ENCODE measurements at places on chromosomes 1 and 21. TPM values are rescaled to one million over a fixed set of nuclear protein-coding genes. Genes with fewer than 3 reads are reported as not detected.

- DNase-seq, result no peak
Measured at GRCh38 chr21:35923971-35924370, 136.4 kb downstream of the SETD4 start.

SPATA46 gene
- not detected for total RNA-seq

DNA sequence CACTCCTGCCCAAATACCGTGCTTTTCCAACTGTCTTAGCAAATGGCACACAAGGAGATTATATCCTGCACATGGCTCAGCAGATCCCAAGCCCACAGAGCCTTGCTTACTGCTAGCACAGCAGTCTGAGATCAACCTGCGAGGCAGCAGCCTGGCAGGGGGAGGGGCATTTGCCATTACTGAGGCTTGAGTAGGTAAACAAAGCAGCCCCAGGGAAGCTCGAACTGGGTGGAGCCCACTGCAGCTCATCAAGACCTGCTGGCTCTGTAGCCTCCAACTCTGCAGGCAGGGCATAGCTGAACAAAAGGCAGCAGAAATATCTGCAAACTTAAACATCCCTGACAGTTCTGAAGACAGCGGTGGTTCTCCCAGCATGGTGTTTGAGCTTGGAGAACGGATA is 70.1 kb upstream of the PTBP2 start:
- DNase-seq, result no peak

GRCh38 chr1:71533950-71534349 is 453.1 kb upstream of the ZRANB2 start:
- no peak for DNase-seq

DNA sequence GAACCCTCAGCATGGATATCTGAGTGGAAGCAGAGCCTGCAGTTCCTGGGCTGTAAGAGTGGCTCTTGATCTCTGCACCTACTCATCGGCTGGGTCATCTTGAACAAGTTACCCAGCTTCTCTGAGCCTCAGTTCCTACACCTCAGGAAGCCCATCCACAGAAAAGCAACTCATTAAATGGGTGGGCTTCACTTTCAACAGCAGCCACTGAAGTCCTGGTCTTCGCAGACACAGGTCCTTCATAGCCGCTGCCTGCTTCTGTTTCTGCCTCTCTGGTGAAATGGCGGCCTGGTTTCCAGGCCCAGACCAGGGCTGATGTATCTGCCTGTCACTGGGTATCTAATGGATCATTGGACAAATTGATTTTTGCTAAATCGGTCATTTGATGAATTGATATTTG is 571.4 kb downstream of the PTPRU start:
- no peak for DNase-seq

DNA sequence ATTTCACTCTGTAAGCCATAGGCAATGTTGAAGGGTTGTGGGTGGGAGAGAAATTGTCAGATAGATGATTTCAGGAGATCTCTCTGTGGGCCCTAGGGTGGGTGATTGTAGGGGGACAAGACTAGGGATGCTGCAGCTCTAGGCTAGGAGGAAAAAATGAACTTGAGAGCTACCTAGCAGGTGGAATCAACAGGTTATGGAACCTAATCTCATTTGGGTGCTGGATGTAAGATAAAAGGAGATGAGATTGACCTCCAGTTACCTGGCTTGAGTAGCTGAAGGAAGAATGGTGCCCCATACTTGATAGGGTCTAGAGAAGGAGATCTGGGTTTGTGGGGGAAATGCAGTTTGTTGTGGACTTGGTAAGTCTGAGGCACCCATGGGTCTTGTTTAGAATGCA is 396.5 kb downstream of the RRAGC start:
- no peak for DNase-seq

PADI2 gene
- total RNA-seq, result 291 TPM

DNA sequence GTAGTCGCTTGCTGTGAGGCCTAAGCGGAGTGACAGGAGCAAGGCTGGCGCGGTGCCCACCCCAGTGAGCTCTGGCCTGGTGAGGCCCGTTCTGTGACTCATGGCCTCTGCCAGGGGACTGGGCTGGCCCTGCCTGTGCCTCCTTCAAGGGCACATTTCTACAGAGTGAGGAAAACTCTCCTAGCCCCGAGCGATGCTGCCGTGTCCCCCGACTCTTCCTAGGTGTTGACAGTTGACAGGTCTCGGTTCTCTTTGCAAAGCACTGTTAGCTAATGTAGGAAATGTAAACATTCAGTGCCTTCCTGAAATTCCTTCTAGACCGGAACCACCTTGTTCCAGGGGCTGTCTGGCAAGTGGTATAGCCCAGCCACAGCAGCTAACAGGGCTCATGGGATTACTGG is 43.9 kb downstream of the ABCG1 start:
- DNase-seq, result peak; percentile 49

- DNase-seq, result no peak
Measured at GRCh38 chr1:245481261-245481660, 326.5 kb downstream of the KIF26B start.

GRCh38 chr1:75136921-75137641 is 2.9 kb downstream of the LHX8 start:
- DNase-seq, result peak; percentile 41

DNA sequence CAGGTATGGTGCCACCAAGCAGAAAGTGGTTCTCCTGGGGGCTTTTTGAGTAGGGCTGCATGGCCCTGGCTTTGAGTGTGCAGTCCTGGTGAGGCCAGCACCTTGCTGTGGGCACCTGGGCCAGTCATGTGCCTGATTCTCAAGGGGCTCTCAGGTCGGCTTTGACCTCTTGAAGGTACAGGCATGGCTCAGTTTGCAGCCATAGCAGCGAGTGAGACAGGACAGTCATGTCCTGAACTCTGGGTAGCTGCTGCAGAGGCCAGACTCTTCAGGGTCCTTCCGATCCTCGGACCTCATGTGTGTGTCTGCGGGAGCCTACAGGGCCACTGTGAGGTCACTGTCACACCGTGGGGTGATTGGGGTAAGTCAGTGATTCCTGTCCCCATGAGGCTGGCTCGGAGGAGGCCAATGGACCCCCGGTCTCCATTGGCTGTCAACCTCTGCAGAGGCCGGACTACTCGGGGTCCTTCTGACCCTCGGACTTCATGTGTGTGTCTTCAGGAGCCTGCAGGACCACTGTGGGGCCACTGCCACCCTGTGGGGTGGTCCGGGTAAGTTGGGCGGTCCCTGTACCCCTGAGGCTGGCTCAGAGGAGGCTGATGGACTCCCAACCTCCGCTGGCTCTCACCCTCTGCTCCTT is 95.2 kb upstream of the C1orf174 start:
- DNase-seq, result no peak

ABCA4 gene
- total RNA-seq, result 2.2 TPM

DNA sequence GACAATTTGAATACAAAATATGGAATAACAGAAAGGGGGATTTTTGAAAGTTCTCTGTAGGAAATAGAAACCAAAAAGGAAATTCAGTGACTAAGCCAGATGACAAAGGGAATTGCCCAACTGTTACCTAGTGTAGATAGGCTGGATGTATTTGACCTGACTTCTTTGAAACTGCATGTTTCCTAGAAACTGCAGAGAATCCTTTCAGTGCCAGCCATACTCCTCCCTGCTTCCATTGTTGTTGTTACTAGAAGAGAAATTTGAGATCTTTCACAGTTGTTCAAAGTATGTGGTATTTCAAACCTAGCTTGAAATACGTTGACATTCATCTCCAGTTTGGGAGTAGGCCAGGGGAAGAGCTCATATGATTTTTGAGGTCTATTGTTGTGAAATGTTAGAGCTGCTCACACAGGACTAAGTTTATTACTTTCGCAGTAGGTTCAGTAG is 1.8 kb upstream of the GBP5 start:
- DNase-seq, result peak; percentile 75

ZSWIM5 gene
- 1.4 TPM for total RNA-seq

DNA sequence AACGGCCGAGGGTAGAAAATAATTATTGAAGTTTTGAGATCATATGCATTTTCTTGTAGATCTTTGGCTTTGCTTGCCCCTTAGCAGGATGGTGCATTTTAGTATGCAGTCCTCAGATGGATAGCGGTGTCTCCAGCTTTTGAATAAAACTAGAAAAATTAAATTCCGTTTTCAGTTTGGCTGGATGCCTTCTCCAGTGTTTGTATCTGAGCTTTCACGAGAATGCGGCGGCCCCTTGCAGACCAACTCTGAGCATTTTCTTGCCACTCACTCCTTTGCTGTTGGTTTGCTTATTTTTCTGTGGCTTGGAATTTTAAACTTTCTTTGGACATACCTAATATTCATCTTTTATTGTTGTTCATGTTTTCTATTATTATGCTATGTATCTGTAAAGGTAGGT is 192.6 kb downstream of the NFIA start:
- DNase-seq, result no peak

DNA sequence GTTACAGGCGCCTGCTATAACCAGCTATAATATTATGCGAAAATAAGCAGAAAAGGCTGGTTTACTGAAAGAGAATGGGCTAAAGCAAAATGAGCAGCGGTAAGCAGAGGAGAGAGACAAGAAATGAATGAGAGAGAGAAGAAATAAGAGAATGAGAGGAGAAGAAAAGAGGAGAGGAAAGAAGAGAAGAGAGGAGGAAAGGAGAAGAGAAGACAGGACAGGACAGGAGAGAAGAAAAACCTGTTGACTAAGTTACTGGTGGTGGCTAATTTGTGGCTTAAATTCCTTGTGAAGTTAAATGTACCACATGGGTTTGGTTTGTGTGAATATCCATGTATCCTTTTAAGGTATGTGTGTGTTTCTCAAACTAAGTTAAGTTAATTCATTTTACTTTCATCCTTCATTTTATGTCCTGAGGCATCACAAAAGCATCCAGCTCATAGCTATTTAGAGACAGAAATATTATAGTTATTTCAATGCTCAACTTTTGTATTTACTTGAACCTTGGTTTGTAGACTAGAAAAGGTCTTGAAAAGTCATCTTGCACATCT is 3.1 kb upstream of the DDR2 start:
- no peak for DNase-seq

FHAD1 gene
- total RNA-seq, result 3.8 TPM

GRCh38 chr1:89930579-89930978 is 64.3 kb upstream of the ZNF326 start:
- DNase-seq, result no peak

DNA sequence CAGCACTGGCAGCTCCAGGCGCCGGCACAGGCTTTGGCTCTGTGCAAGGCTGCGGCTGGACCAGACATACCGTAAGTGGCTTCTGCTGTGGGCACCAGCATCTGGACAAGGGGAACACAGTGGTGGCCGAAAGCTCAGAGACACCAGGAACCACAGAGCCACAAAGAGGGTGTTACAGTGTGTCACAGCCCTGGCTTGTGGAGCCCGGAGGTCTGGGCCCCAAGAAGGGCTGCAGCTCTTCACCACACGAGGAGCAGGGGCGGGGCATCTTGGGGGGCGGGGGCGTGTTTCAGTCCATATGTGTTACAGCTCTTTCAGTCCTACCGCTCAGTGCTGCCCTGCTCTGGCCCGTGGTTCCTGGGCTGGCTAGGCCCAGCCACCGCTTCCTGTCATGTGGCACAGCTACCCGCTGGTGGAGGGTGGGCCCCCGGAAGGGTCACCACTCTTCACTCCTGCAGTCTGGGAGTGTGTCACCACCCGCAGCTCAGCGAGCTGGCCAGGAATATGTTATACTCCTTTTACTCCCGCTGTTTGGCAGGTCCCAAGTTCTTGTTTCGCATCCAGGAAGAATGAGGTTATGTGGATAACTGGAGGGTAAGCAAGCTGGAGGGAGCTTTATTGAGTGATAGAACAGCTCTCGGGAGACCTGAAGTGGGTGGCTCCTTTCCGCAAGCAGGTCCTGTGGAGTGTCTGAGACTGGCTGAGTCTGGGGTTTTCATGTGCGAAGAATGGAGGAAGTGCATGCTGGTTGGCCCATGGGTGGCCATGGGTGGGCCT is 3.3 kb upstream of the LSM10 start:
- no peak for DNase-seq

- DNase-seq, result no peak
Measured at GRCh38 chr21:44456214-44456914, 1.1 kb downstream of the LRRC3 start.

GRCh38 chr21:38989745-38990423 is 184.2 kb downstream of the ETS2 start:
- DNase-seq, result peak; percentile 96

- DNase-seq, result no peak
Measured at GRCh38 chr1:12100071-12100470, 37.0 kb downstream of the TNFRSF8 start.

GRCh38 chr21:45379171-45379900 is 25.6 kb upstream of the COL18A1 start:
- DNase-seq, result no peak

S100B gene
- total RNA-seq, result 75.2 TPM

DNA sequence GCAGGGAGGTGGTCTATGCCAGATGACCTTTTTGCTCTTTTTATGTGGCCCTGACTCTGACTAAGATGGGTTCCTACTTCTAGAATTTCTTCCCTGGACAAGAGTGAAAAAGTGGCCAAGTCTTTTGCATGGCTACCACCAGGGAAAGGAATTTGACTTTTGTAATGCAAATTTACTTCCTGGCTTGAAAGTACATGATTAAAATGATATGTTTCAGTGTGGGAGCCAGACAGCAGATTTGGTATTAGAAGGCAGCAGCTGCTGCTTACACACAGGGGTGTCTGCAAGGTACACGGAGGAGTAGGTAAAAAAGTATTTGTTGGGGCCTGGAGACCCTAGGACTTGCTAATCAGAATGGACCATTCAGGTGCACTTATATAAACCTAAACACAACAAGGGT is 78.4 kb downstream of the KCND3 start:
- no peak for DNase-seq
